ENCODE measurements at places on chromosomes 11 and 22. TPM values are rescaled to one million over a fixed set of nuclear protein-coding genes. Genes with fewer than 3 reads are reported as not detected.

Gene BEST1
- total RNA-seq, result not detected

Gene AMBRA1
- 41.9 TPM for total RNA-seq

Gene OR8D4
- total RNA-seq, result not detected

Gene NXPE1
- total RNA-seq, result not detected

Gene MYOD1
- total RNA-seq, result not detected

Gene EML3
- 133 TPM for total RNA-seq

Gene TRIM48
- not detected for total RNA-seq
